Esophagus muscularis mucosa (tissue), 4 donors: ENCODE measurements at places on chromosomes 5 and 9. TPM values are rescaled to one million over a fixed set of nuclear protein-coding genes. Genes with fewer than 3 reads are reported as not detected.

Gene PTGER4
- total RNA-seq: 44.6 TPM

GRCh38 chr5:140246378-140247122 lies 56.4 kb downstream of the PFDN1 start:
- no peak overlapping the region for H3K4me3 ChIP-seq
- H3K27me3 ChIP-seq: no peaks in the 10 kb centered on the region
- peaks cover 39% of the 10 kb centered on the region for H3K36me3 ChIP-seq
- no peak for DNase-seq
- H3K4me1 ChIP-seq: peaks cover 75% of the 10 kb centered on the region

GRCh38 chr5:53927668-53928247 lies 367.3 kb downstream of the NDUFS4 start:
- H3K4me1 ChIP-seq: peaks cover 12% of the 10 kb centered on the region
- no peaks in the 10 kb centered on the region for H3K36me3 ChIP-seq
- no peak overlapping the region for H3K27ac ChIP-seq
- no peak overlapping the region for H3K4me3 ChIP-seq

- H3K27me3 ChIP-seq: no peaks in the 10 kb centered on the region
- peaks cover 11% of the 10 kb centered on the region for H3K4me1 ChIP-seq
- H3K4me3 ChIP-seq: no peak overlapping the region
- peaks cover 12% of the 10 kb centered on the region for H3K36me3 ChIP-seq
- no peak for DNase-seq
- no peak overlapping the region for H3K27ac ChIP-seq
These were observed 208.6 kb downstream of the FBN2 start for GRCh38 chr5:128329386-128329939.

- H3K27me3 ChIP-seq: no peaks in the 10 kb centered on the region
- H3K27ac ChIP-seq: no peak overlapping the region
- H3K36me3 ChIP-seq: no peaks in the 10 kb centered on the region
- DNase-seq: no peak
- no peak overlapping the region for H3K4me3 ChIP-seq
These were observed 66.1 kb upstream of the TBCA start for GRCh38 chr5:77842243-77842642.

GRCh38 chr5:143045062-143045461 lies 274.9 kb downstream of the ARHGAP26 start:
- no peak overlapping the region for H3K27ac ChIP-seq
- no peak overlapping the region for H3K4me3 ChIP-seq
- H3K36me3 ChIP-seq: peaks cover 15% of the 10 kb centered on the region
- H3K4me1 ChIP-seq: peaks cover 18% of the 10 kb centered on the region

DNA sequence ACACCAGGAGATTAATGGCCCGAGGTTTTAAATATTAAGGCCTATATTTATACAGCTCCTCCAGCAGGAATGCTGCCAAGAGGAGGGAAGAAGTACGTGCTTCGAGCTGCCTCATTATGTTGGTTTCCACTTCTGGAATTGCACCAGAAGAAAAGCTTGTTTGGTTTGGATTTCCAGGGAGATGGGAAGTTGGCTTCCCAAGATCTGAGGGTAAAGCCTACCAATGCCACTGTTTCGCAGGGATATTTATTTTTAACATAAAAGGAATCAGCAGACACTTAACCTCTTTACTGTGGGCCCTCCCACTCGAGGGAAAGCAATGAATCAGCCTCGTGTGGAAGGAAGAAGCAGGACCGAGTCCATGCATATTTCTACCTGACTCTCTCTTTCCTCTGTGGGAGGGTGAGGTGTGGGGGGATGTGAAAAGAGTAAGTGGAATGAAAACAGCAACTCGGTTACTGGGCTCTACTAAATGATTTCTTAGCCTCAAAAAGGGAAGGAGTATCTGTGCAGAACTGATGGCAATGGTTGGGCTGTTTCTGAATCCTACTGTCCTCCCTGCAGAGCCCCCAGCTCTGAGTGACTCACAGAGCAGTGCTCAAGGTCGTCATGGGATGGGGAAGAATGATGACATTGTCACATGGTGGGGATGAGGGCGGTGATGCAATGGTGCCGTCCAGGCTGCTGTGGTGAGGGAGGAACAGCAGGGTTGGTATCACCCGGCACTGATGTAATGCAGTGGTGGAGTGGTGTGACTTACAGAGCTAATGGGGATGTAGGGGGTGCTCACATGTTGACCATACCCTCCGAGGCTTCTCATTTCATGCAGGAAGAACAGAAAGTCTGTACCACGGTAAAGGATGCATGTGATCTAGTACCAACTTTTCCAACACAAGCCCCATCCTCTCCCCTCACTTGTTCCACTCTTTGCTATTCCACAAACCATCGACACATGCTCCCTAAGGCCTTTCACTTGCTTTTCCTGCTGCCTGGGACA lies 215.0 kb upstream of the PANK3 start:
- DNase-seq: no peak
- peaks cover 38% of the 10 kb centered on the region for H3K4me1 ChIP-seq
- H3K27ac ChIP-seq: peak overlapping the region; percentile 61
- H3K27me3 ChIP-seq: no peaks in the 10 kb centered on the region
- no peak overlapping the region for H3K4me3 ChIP-seq
